ENCODE measurements at places on chromosomes 11 and 22.

GRCh38 chr22:37230673-37231405, 13.2 kb downstream of the RAC2 start:
- no peak for DNase-seq

DNA sequence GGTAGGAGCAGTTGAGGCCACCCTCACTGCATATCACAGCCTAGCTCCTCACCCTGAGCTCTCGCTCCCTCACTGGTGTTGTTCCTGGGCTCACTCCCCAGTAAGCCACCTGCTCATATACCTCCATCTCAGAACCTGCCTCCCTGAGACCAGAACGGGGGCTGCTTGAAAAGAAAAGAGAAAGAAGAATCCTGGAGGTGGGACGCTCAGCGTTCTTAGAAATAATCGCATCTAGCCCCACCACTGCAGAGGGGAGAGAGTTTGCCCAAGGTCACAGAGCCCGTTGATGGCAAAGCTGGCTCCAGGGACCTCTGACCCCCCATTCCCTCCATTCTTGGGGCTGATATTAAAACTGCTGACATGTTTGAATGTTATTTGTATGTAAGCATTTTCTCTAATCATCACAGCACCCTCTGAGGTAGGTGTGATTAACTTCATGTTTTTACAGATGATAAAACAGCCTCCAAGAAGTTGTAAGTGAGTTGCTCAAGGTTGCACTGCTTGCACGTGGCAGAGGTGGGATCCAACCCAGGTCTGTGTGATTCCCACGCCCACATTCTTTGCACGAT, 132.6 kb upstream of the TEAD1 start:
- no peak for DNase-seq

GRCh38 chr11:75879737-75880136, 64.7 kb downstream of the UVRAG start:
- DNase-seq: no peak

- DNase-seq: no peak
Measured at GRCh38 chr11:111039982-111040381, 205.5 kb upstream of the POU2AF2 start.

DNA sequence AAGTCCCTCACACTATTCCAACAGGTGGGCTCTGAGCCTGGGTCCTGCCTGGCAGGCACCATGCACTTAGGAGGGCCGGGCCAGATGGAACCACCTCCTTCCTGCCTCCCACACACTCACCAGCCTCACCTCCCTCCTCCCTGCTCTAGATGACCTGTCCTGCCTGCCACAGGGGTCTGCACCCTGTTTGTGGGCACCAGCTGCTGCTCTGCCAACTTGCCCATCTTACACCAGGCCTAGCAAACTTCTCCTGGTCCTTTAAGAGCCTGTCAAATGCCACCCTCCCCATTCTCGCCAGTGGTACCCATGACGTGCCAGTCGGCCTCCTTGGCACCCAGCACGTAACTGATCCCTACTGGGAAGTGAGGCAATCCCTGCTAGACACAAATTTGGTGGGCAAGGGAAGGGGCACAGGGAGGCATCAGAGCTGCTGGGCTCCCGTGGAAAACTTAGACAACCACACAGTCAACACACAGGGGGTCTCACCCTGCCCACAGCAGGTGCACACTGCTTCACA, 3.1 kb downstream of the MOB2 start:
- DNase-seq: no peak

DNA sequence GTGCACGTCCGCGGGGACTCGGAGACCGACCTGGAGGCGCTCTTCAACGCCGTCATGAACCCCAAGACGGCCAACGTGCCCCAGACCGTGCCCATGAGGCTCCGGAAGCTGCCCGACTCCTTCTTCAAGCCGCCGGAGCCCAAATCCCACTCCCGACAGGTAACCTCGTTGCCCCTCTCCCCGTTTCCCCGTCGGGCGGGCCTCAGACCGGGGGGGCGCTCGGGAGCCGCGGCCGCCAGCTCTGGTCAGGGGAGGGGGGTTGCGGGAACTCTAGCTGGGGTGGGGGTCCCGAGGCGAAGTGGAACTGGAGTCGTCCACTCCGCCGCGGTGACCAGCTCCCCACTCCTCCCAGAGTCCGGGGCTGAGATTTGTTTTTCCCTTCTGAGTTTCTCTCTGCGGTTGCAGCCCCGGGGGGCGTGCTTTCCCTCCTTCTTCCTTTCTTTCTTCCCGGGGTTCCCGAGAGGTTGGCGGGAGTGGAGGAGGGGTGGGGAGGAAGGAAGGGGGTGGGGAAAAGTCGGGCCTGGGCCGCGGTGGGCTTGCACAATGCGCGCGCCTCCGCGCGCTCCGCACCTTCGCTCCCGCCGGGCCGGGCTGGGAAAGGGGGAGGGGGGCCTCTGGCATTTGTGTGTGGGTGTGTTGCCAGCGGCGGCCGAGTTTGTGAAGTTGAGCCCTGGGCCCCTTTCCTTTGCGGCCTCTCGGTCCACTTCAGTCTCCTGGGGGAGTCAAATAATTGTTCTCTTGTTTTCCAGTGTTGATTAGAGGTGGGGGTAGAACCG, 952 bp downstream of the YAP1 start:
- DNase-seq: peak; percentile 77

DNA sequence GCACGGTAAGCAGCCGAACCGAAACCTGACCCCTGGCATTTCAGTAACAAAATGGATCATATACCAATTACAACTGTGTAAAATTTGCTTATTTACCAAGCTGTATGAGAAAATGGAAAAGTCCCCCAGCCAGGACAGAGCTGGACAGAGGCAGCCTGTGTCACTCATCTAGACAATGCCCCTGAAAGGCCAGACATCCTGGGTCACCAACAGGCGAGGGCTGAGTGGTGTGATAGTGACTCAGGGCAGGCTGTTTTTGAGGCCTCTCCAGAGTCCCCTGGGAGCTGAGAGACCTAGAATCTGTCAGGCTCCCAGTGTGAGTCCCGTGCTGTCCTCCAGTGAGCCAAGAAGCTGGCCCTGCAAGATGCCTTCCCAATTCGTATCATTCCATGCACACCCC, 680.4 kb downstream of the TBC1D22A start:
- no peak for DNase-seq

GRCh38 chr22:39368461-39368911, 18.7 kb downstream of the SYNGR1 start:
- no peak for DNase-seq

DNA sequence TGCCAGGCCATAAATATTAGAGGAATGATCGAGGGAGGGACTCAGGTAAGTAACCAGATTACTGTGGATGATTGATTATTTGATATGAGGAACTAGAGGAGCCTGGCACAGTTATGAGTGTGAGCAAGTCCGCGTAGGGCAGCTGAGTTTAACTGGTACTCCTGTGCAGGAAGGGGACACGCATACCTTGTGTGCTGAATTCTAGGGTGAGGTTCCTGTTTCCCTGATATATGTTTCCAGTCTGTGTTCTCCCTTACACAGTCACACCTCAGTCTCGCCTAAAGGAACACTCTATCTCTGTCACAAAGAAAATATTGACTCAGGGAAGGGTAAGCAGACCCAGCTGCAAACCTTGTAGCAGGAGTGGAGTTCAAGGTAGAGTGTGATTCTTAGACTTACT, 17.4 kb downstream of the SGSM3 start:
- DNase-seq: no peak

- DNase-seq: peak; percentile 80
Measured at GRCh38 chr11:74702383-74703007, 28.7 kb downstream of the CHRDL2 start.
